Stimulated activated CD4-positive, alpha-beta T cell treated with anti-CD3 and anti-CD28 coated beads, Interleukin-15, amount 100 ng/mL, for 24 hours (primary cell): ENCODE measurements at places on chromosomes 1 and 21.

- DNase-seq, result no peak
Observed at GRCh38 chr21:16590641-16591292, 861.0 kb downstream of the USP25 start.

GRCh38 chr1:99661780-99662179 is 15.9 kb downstream of the PALMD start:
- DNase-seq, result no peak

GRCh38 chr1:159699653-159700052 is 14.7 kb downstream of the CRP start:
- no peak for DNase-seq

DNA sequence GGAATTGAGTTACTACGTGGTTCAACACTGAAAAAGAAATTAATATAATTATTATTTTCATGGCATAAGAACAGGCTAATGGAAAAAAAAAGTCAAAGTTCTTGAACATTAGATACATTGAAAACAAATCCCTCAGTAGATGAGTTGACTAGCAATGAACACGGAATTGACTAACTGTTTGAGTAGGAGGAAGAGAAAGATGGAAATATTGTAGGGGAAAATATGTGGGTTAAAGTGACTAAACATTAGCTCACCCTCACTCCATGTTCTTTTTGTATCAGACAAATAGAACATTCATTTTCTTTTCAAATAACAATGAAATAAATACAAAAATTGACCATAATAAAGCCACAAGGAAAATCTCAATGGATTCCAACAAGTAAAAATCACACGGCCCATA is 84.3 kb downstream of the KCNK2 start:
- DNase-seq, result no peak

DNA sequence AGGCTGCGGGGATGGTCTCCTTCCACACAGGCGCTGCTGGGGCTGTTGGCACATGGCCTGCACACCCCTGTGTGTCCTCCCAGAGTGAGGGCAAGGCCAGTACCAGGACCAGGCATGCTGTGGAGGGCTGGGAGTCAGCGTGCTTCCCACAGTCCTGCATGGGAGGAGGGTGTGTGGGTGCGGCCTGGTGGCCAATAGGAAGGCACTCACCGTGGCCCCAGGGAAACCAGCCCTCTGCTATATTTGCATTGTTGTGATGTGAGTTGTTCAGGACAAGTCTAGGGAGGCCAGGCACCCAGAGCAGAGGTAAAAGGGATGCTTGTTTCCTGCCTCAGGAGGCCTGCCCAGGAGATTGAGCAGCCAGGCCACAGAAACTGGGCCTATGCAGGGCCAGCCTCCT is 59.5 kb downstream of the S100B start:
- no peak for DNase-seq

DNA sequence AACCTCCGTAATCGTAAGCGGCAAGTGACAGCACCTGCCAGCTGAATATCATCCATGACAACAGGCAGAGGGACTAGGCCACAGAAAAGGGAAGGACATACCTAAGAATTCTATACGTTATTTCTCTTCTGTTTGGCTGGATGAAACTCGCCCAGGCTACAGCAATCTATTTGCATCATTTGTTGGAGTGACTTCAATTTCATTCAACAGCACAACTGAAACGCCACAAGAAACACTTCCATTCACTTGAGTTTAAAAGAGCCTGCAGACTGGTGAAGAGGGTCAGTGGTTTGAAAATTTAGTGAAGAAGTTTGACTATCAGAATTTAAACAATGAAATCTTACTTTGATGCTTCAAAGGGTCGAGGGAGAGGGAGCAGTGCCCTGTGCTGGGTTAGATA is 378.7 kb downstream of the LMO4 start:
- no peak for DNase-seq

- no peak for DNase-seq
Observed at GRCh38 chr1:49046305-49046704, 269.6 kb upstream of the BEND5 start.

- no peak for DNase-seq
Observed at GRCh38 chr1:65459397-65459768, 38.9 kb downstream of the LEPR start.

DNA sequence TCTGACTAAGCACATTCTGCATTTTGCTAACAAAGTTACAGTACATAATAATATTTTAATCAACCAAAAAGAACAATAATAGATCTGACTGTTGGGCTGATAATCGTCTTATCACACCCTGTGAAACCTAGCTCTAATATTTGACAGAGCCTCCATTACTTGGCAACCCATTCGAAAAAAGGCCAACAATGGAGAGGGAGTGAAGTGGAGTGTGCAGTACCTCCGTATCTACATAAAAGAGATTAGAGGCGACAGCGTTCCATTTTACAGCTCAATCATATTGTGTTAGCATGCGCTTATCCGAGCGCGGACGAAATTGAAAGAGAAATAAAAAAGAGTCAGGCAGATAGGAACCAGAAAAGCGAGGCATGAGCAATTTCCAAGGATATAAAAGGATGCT is 137.3 kb upstream of the USH2A start:
- DNase-seq, result no peak

- DNase-seq, result no peak
Observed at GRCh38 chr1:202348005-202348508, 442 bp upstream of the PPP1R12B start.

- DNase-seq, result peak; percentile 37
Observed at GRCh38 chr1:156643778-156644092, 1.8 kb downstream of the BCAN start.

DNA sequence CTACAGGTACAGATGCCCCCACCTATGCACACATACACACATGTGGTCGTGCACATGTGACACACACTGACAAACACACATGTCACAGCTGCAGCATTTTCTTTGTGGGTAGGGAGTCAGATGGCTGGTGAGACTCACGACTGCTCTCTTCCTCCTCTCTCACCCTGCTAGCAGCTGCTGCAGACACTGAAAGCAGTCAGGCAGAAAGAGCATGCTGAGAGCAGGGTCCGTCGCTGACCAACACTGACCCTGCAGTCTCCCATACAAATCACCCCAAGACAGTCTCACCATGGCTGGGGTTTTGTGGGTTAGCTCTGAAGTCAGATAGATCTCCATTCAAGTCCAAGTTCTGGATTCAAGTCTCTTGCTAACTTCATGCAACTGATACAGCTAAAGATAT is 188.3 kb downstream of the ASTN1 start:
- no peak for DNase-seq

GRCh38 chr1:27364696-27365371 is 1.9 kb downstream of the MAP3K6 start:
- no peak for DNase-seq

DNA sequence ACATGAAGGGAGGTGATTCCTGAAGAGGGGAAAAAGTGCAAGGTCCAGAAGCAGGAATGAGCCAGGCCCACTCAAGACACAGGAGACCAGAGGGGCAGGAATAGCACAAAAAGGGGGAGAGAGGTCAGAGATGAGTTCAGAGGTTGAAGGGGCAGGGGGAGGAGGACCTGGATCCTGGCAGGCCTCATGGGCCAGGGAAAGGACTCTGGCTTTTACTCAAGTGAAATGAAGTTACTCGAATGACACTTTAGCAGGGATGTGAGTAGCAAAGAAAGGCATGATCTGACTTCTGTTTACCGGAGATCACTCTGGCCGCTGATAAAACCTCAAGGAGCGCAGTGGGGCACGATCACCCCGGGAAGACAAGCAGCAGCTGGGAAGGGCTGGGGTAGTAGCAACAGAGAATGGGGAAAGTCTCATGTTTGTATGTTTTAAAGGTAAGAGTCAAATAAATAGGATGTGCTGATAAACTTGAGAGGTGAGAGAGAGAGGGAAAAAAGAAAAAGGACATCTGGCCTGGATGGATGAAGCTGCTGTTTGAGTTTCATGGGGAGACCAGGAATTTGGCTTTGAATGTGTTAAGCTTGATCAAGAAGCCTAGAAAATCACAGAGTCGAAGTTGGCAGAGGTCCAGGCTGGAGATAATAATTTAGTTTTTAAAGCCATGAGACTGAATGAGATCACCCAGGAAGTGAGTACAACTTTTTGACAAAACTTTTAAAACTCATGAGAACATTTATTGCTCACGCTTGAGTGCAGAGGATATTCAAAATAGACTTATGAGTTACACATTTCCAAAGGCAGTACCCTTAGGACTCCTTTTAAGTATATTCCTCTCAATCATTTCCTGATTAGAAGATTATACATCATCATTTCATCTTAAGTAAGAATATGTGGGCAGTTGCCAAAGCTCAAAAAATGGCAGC is 156.0 kb downstream of the RERE start:
- DNase-seq, result peak; percentile 61

DNA sequence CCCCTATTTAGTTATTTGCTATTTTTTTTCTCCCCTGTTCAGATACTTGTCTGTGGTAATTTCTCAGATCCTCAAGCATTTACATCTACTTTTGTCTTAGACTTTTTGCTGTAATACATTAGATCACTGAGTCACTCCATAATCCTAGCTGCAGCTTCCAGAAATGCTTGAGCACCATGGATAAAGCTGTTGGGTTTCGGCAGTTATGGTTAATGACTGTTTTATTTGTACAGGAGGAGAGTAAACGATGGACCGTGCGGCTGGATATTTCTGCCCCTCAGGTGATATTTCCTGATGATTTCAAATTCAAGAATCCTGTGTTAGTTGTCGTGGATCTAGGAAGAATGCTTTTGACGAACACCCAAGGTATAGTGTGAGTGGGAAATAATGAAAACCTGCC is 42.9 kb downstream of the VPS13D start:
- no peak for DNase-seq

DNA sequence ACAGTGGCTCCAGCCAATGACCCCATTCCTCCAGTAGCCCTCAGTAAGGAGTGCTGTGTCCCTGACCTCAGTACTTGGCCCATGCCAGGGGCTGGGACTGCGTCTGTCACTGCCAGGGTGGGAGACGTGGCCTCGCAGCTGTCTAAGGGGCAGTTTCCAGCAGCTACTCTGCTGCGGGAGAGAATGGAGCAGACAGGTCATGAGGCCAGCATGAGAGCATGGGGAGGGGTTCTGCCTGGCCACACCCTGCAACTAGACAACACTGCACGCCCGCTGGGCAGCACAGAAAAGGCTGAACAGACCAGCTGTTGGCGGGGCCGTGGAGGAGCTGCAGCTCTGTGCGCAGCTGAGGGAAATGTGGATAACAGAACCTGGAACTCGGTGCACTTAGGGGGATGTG is 91.6 kb upstream of the COL6A1 start:
- DNase-seq, result no peak

DNA sequence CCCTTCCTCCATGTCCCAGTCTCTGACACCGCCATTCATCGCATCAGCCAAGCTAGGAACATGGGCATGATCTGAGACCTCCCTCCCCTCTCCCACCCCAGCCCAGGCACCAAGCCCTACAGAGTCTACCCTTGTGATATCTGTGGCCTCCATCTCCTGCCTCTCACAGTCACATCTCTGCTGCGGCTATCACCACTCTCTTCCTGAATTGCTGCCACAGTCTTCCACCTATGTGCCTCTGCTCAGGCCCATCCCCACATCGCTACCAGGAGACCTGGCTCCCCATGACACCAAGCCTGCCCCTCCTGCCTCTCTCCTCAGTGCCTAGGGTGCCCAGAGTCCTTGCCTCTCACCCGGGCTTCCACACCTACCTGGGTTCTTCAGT is 82.7 kb upstream of the BCAR3 start:
- DNase-seq, result no peak

GRCh38 chr1:41499591-41499990 is 15.1 kb upstream of the EDN2 start:
- DNase-seq, result no peak
